ENCODE measurements at places on chromosomes 7 and 10.

DNA sequence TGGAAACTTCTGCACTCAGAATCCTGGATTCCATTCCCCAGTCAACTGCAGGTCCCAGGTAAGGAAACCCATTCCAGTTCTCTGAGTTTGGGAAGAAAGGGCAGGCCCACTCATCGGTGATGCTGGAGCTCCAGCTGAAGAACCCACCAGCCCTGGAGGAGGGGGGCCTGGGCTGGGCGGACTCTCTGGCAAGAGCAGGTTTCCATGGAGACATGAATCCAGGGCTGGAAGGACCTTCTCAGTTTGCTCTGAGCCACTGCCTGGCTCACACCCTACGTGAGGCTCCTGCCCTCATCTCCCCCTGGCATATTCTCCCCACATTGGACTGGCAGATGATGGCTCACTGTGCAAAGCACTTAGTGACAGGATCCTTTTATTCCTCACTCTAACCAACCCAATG is 73.3 kb upstream of the CPXM2 start:
- no peak for DNase-seq

DNA sequence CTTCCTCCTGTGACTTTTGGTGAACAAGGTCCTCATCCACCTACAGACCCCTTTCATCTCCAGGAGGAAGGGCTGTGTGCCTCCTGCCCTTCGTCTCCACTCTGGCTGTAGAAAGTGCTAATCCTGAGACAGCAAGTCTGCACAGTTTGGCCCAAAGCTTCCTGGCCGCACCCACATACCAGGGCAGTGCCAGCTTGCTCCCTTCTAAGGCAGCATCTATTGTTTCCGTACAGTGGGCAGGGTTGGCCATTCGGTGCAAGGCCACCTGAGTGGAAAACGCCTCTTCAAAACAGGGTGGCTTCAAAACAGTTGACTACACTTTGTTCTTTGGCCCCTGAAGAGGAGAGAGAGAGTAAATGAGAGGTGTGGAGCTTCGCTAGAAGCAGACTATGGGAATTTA is 134.1 kb upstream of the KLF14 start:
- no peak for DNase-seq

- DNase-seq, result no peak
These were observed 154.8 kb downstream of the CCDC3 start for GRCh38 chr10:12846718-12847117.

DNA sequence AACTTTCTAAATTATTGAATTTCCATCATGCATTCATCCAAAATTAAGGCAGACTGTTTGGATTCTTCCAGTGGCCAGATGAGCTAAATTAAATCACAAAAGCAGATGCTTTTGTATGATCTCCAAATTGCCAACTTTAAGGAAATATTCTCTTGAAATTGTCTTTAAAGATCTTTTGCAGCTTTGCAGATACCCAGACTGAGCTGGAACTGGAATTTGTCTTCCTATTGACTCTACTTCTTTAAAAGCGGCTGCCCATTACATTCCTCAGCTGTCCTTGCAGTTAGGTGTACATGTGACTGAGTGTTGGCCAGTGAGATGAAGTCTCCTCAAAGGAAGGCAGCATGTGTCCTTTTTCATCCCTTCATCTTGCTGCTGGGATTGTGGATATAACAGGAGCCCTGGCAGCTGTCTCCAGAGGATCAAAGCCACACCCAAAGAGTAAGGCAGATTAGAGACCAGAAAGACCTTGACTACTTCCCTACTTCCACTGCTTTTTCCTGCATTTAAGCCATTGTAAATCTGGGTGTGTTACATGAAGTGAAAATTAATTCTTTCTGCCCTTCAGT is 8.2 kb upstream of the CFAP69 start:
- DNase-seq, result no peak

All from activated T-cell treated with anti-CD3 and anti-CD28 coated beads, Interleukin-2, amount 50 U/mL, for 72 hours (primary cell).